ENCODE measurements at places on chromosomes 4 and X.

DNA sequence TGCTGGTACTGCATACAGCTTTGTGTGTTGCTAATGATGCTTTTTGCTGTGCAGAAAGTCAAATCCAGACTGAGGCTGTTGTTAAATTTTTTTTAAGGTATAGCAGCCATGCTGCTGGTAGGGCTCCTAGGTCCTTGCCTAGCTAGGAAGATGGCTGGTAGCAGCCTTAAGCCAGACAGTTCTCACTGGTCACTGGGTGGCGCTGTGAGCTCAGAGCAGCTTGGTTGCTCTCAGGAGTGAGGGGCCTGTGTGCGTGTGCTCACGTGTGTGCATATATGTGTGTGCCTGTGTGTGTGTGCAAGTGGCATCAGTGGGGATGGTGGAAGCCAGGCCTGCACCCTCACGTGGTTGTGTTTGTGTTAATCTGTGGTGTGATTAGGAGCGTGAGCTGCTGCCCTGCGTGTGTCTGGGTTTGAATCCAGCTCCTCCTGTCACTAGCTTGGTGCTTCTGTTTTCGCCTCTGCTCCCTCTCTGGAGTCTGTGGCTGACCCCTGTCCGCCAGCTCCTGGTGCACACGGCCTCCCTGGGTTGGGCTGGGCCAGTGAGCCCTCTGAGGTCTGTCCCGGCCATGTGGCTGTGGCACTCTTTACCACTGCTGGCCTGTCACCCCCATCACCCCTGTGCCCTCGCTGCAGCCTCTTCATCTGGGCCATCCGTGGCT is 46.1 kb downstream of the SORCS2 start:
- no peak for DNase-seq

GRCh38 chr4:160143574-160143973 is 1040.7 kb downstream of the RAPGEF2 start:
- DNase-seq: no peak

GRCh38 chr4:139795527-139796314 is 130.1 kb downstream of the MGST2 start:
- DNase-seq: no peak

- no peak for DNase-seq
Measured at GRCh38 chr4:174451718-174452296, 70.5 kb downstream of the HPGD start.

DNA sequence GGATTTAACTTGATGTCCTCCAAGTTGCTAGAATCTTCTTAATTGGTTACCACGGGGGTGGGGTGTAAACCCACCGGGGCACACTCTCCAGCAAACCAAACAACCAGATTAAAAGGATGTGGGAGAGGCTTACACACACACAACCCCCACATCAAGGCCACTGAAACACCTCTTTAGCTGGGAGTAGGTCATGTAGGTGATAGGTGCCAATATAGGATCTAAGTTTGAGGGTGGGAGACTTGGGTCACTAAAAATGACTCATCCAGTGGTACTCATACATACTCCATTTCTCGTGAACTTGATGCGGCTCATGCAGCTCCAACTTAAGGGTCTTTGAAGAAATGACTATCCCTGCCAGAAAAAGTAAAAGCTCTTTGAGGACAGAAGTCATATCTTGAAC is 20.5 kb upstream of the CD40LG start:
- DNase-seq: no peak

DNA sequence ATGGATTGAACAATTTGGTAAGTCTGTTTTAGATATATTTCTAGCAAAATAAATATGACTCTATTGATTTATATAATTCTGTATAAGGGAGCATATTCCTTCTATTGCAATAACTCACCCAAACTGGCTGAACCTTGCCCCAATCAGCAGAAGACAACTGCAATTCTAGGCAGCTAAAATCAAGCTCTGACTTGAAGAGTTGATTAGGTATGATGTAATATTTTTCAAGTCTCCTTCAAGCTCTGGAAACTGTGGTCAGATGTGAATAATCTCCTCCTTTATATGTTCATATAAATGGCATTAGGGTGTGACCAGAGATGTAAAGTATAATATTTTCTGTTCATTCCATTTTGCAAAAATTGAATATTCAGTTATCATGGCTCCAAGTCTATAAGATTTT is 8.2 kb downstream of the RASSF6 start:
- DNase-seq: no peak

GRCh38 chr4:105971036-105971435 is 75.8 kb downstream of the NPNT start:
- DNase-seq: no peak

- no peak for DNase-seq
Measured at GRCh38 chr4:156053174-156053573, 99.5 kb upstream of the CTSO start.

DNA sequence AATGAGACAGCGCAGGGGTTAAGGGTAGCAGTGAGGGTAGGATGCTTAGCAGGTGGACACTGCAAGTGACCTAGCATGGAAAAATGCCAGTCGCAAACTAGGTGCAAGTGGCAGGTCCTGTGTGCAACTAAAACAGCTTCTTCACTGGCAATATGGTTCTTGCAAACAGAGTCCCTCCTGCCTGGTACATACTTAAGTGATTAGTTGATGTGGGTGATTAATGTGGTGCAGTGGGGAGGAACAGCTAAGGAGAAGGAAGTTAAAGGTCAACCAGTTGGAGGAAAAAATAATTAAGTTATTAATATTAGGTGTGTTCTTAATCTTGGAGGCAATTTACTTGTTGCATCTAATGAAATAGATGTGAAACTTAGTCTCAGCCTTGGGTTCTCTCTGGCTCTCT is 121.6 kb upstream of the IGFBP7 start:
- DNase-seq: no peak

GRCh38 chr4:176376032-176376614 is 56.4 kb downstream of the SPCS3 start:
- no peak for DNase-seq

DNA sequence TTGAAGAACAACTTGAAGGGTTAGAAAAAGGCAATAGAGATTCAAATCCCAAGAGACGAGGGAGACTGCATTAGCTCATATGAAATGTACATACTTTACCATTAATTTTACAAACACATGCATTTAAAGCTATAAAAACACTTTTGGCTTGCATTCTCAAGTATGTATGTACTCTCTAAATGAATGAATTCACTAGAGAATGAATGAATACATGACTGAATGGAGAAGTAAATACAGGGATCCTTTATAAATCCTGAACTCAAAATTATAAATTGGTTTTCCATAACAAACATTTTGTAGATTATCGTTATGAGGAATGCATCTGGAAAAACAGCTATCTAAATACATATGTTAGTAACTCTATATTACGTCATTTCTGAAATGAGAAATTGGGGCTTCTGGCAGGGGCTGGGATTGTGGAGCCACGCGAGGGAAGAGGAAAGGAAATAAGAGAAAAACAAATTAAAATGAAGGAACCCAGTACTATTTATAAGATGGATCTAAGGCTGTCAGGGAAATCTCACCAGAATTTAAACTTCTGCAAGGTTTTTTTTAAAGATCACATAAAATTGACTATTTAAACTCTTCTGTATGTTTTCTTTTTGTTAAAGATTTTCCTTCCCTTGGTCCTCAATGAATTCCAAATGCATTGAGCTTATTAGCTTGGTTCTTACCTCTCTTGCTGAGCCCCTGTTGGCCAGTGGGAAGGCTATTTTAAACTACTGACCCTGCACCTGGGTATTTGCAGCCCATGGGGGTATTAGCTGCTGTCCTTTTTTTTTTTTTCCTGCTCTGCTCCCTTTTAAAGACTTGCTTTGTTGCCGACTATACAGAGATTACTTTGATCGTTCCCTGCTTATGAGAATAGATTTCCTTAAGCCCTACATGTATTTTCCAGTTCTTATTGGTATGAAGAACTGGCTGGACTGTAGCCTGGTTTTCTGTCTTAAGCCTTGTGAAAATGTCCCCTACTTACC is 207.8 kb downstream of the ADGRL3 start:
- DNase-seq: peak; percentile 12

DNA sequence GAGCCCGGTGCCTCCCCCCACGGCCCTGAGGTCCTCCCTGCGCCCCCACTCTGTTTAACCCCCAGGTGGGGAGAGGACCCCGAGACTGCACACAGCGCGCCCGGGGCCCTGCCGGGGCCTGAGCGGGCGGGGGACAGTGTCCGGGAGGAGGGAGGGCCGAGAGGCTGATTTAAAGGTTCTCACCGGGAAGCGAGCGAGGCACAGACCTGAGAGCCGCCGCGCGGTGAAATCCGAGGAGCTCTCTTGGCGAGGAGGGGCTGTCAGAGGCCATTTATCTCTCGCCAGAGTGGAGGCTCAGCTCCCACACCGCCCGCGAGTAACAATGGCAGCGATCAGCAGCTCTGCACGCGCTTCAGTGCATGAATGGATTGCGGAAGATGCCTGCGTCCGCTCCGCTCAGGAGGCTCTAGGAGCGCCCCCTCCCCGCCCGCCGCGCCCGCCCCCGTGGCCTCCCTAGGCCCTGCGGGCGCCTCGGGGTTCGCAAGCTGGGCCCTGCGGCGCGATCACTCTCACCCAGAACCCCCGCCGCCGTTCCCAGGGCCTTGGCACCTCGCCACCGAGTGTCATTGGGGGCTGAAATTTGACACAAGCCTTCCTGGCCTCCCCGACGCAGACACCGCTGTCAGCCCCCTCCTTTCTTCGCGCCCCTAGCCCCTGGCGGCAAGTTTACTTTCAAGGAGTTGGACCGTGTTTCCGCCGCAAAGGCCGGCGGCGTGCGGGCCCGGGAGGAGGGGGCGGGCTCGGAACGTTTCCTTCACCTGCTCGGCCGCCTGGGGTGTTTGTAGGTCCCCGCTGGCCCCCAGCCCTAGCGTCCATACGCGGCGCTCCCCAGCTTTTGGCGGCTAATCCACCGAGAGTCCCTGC is 48.7 kb upstream of the BCOR start:
- peak; percentile 14 for DNase-seq

- DNase-seq: no peak
Measured at GRCh38 chr4:75495476-75495875, 18.7 kb downstream of the RCHY1 start.

GRCh38 chrX:15150586-15150985 is 119.3 kb downstream of the ASB9 start:
- no peak for DNase-seq

DNA sequence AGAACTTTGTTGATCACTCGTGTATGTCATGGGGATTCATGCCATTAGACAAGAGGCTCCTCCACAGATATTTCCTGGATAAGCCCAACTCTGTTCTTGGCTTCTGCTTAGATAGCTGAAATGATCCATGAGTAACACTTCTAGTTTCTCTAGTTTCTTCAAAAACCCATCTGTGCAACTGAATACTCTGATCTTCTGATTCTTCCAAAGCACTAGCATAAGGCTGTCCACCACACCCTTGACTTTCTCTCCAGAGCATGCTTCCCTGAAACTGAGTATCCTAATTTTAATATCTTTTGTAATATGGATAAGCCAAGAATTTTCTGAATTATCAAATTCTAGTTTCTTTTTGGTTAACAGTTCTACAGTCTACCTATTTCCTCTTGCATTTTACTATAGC is 118.6 kb upstream of the TAPT1 start:
- no peak for DNase-seq

- peak; percentile 37 for DNase-seq
Measured at GRCh38 chr4:38386654-38387188, 277.3 kb upstream of the KLF3 start.

DNA sequence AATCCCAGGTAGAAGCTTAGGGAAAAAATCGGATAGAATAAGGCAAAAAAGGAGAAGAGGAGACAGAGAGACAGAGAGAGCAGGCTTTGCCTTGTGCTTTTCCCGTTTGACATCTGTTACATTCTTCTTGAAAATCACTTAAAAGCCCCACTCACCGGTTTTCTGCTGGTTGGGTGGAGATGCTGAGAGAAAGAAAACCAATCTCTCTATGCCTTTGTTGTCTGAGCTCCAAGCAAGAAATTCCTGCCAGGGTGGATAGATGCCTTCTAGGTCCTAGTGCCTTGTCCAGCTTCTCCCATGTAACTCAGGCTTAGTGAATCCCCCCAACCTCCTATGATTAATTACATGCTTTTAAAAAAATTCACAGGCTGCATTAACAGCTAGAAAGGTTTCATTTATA is at the start of gene DCX:
Gene DCX, minus strand, starts transcription at position 210 of the 400 bp plus-strand sequence. CDS start 1,794 bp downstream, outside the sequence.
- DNase-seq: no peak

GRCh38 chrX:110409925-110410324 is 51.3 kb downstream of the RTL9 start:
- DNase-seq: no peak

- DNase-seq: no peak
Measured at GRCh38 chr4:27005501-27005900, 144.9 kb downstream of the STIM2 start.

GRCh38 chrX:47221756-47222155 is 3.3 kb downstream of the CDK16 start:
- DNase-seq: no peak

DNA sequence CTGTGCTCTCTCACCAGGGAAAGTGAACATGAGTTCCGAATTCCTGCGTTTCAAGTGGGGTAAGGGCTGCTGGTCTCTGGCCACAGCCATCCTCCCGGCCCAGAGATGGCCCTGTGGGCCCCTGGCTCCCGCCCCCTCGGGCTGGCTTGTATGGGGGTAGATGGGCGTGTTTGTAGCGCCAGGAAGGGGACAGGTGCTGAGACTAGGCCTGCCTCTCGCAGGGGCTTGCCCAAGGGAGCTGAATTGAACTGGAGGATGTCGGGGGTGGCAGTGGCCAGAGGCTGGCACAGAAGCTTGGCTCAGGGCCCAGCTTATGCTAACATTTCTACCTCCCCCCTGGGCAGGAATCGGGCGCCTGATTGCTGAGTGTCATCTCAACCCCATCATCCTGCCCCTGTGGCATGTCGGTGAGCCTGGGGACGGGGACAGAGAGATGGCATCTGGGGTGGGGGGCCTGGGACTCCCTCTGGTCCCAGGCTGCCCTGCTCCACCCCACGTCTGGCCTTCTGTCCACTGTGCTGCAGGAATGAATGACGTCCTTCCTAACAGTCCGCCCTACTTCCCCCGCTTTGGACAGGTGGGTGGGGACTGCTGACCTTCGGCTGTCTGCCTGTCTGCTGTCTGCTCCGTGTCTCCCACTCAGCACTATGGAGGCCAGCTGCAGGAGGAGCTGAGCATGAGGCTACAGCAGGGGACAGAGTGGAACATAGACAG is 8.5 kb downstream of the TAFAZZIN start:
- no peak for DNase-seq

- DNase-seq: no peak
Measured at GRCh38 chr4:101972791-101973190, 182.3 kb downstream of the BANK1 start.

GRCh38 chr4:180434131-180434895 is 1808.9 kb upstream of the TENM3 start:
- DNase-seq: no peak

DNA sequence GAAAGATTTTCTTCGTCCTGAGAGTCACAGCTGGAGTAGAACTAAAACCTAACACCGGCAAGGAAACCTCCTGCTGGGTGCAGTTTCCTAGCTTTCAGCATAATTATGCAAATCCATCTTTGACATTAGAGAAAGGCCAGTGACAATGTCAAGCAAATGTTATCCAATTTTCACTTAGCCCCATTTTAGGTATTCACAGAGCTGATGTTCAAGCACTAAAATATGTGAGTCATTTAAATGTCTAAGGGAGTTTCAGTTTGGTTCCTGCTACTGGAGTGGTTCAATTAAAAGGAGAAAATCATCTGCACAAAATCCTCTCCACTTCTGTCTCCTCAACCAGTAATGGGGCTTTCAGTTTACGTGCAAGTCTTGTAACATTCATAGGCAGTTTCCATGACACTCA is 37.1 kb upstream of the AMOT start:
- no peak for DNase-seq

Measured in NCI-H187 (cell line).